ENCODE measurements at places on chromosomes 3 and 15.

DNA sequence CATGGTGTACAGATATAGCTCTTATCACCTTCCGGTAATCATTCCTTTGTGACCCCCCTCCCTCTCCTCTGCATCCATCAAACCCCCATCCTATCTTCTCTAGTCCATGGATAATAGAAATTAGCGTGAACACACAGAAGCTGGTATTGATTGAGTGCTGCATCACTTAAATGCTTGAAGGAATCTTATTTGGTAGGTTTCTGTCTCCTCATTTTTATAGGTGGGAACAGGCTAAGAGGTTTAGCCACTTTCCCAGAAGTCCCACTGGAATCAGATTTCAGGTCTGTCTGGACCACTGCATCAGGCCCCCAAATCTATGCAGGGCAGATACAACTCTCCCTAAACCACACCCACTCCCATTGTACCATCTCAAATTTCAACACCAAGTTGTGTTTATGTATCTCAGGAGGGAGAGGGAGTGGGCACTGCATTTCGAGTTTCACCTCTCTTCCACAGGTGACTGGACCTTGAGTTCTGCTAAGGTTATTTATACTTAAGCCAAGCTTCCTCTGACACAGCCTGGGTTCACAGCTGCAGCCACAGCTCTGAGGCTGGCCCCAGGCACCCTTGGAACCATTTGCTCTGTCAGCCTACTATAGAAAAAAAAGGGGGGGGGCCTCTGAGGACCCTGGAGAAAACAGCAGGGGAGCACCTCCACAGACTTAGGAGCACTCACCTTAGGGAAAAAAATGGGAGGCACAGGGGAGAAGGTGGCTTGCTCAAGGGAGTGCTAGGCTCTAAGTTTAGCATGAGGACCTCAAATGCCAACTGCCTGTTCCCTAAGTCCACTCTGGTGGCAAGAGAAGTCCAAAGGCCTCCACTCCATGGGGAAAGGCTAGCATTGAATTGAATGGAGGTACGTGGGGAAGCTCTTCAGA, 2.1 kb upstream of the NMB start:
- DNase-seq: no peak

GRCh38 chr3:137845666-137846065, 81.6 kb downstream of the SOX14 start:
- DNase-seq: no peak

DNA sequence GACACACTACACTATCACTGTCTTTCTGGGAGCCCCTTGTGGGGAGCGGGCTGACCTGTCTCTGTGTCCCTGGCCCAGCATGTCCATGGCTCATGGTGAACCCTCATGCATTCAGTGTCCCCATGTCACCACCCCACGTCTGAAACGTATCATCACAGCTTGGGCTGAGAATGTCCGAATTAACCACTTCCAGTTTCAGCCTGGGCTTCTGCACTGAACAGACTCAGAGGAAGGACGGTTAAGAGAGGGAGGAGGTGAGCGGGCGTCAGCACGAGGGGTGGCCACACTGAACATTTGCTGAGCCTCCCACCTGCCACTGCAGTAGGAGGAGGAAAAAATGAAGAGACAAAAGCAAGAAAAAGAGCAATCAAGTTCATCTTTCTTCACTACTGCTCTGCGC, 30.5 kb downstream of the ATP2B2 start:
- no peak for DNase-seq

GRCh38 chr3:170534227-170534626, 51.6 kb downstream of the SLC7A14 start:
- DNase-seq: peak; percentile 77

- DNase-seq: no peak
Measured at GRCh38 chr15:57273402-57273801, 102.9 kb upstream of the CGNL1 start.

GRCh38 chr15:45585069-45585791, 1.9 kb upstream of the BLOC1S6 start:
- DNase-seq: no peak

GRCh38 chr15:76168237-76168984, 108.6 kb downstream of the TMEM266 start:
- no peak for DNase-seq

DNA sequence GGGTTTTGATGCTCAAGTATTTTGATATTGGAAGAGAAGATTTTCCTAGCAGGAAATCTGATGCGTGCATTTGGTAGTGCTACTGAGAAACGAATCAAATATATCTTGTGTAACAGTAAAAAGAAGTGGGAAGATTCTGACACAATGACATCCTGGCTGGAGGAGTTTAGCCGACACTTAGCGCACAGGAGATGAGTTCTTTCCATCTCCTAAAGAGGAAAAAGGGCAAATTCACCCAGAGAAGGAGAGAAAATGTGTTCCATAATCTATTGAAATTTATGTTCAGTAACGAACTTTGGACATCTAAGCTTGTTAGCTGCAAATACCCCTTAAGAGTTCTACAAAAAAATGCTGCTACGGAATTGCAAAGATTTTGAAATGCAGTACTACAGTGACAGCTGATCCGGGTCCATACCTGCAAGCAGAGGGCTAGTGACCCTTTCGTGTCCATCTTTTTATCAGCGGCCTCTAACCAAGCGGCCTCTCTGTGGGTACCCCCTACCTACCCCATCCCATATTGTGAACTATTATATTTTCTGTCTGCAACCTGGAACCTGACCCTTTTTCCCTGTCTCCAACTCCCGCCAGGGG, 971 bp downstream of the CPOX start:
- DNase-seq: no peak

DNA sequence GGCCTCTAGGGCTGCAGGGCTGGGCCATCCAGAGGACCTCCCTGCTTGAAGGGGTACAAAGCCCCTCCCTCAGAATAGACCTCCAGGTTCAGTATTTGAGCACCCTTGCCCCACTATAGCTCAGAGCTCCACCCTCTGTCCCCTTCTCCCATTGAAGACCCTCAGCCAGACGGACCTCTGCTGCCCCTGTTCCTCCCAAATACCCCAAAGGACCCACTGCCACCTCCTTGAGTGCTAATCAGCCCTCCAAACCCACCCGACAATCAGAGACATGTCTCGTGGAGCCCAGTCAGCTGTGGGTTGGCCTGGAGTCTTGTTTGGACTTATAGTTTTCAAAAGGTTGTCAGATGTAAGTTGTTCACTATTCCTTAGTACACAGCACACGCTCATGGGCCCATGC, 161.1 kb downstream of the UACA start:
- DNase-seq: no peak

DNA sequence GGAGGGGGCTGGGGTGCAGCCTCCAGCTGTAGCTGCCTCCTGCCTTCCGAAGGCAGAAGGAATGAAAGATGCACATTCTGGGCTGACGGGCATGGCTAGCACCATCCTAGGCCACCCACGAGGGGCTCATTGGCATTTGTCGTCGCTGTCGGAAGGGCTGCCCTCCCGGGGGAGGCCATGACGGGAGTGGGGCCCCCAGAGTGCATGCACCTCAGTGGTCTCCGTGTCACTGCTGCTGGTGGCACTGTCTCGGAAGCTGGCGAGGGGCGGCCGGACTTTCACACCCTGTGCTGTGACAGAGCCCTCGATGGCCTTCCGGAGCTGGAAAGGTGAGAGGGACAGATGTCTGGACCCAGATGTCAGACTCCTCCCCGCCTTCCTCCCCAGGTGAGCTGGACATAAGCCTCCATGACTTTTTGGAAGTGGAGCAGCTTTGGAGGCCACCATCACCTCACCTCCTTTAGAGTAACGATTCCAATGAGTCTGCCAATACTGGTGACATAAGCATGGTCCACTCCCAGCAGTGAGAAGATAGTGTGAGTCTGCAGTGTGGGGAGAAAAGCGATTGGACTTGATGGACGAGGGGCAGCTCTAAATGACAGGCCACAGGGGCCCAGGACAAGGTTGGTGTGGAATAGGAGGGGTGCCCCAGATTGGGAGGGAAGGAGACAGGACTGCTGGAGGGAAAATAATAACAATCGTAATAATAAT, 9.2 kb downstream of the FAM131A start:
- no peak for DNase-seq

- DNase-seq: peak; percentile 54
Measured at GRCh38 chr3:58572013-58572633, 5.1 kb downstream of the FAM107A start.

DNA sequence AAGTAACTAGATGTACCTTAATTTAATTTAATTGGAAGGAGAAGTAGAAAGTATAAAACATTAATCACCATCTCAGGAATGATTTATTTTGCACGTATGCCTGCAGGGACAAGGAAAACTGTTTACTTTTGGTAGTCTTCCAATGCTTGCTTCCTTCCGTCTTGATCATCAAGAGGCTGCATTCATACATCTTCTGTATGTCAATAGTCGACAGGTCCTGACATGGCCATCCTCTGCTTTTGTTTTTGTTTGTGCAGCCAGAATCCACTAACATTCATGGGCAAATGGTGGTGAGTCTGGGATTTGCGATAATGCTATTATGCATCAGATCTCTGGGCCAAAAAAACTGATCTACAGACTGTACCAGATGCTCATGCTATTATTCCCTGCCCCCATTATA, 56.6 kb upstream of the ZPLD1 start:
- no peak for DNase-seq

GRCh38 chr3:101574388-101575112, 570 bp downstream of the PCNP start:
- peak; percentile 63 for DNase-seq

GRCh38 chr3:54146506-54147239, 24.3 kb downstream of the CACNA2D3 start:
- DNase-seq: peak; percentile 68

GRCh38 chr15:74885461-74885860, 4.4 kb upstream of the MPI start:
- DNase-seq: no peak

DNA sequence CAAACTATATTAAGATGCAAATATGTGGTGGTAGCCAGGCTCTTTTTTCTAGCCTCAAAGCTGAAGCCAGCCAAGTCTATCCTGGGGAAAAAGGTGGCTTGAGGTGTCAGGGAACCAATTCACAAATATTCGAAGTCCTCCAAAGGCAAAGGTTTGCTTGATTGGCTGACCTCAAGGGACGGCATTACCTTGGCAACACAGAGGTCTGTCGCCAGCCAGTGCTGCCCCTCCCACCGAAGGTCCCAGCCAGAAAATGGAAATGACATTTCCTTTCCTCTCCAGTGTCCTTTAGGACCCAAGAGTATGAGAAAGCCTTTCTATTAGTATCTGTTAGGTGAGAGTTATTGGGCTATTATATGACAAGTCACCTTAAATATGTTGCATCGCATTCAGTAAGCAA, 96.0 kb upstream of the LIMD1 start:
- no peak for DNase-seq

DNA sequence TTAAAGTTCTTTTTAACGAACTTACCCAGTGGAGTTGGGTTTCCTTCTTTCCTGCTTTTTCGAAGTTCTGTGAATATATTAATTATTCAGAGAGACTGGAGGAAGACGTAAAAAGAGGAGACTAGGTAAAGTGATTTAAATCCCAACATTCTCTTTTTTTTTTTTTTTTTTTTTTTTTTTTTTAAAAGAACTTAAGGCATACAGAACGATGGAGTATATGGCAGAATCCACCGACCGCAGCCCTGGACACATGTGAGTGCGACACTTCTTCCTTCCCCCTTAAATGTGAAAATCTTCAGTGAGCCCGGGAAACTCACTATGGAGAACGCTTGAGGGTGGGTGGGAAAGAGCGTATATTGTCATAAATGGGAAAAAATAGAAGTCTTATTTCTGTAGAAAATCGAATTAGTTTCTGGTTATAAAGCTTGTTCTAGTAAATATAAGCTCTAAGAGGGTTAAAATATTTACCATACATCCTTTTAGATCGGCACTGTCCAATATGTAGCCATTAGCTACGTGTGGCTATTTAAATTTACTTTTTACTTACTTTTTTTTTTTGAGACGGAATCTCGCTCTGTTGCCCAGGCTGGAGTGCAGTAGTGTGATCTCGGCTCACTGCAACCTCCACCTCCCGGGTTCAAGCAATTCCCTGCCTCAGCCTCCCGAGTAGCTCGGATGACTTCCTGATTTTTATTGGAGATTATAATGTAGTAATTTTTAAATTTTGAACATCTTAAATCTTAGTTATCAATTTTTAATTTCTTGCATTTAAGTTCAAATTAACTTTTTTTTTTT, 892 bp downstream of the NMD3 start:
- DNase-seq: peak; percentile 37

Data from kidney tubule cell (primary cell).